HCT116 (cell line): ENCODE measurements at places on chromosomes 7 and 10. TPM values are rescaled to one million over a fixed set of nuclear protein-coding genes. Genes with fewer than 3 reads are reported as not detected.

- no peaks in the 10 kb centered on the region for H3K36me3 ChIP-seq
- H3K4me3 ChIP-seq, result no peak overlapping the region
- no peak overlapping the region for H3K27ac ChIP-seq
- H3K4me1 ChIP-seq, result no peaks in the 10 kb centered on the region
These were observed 85.9 kb upstream of the NPVF start for GRCh38 chr7:25314094-25314730.

DNA sequence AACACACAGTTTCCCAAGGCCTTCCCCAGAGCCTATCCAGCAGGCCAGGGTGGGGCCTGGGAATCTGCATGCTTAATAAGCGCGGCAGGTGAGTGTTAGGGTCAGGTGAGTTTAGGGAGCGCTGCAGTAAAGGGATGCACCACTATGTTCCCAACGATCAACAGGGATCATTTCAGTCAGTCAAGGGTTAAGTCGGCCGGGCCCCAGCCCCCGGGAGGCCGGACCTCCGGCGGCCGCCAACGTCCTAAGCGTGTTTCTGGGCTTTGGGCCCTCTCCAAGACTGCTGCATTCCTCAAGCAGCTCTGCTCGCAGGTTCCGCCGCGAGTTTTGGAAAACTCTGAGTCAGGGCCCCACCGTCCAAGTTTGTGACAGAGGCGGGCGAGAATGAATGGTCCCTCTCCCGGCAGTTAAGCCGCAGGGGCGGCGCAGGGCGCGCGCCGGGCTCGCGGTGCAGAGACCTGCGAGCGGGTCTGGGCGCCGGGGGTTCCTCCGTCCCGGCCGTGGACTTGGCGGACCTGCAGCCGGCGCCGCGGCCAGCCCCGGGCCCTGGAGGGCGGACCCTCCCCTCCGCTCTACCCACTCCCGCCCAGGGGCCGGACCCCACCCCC, 81.6 kb downstream of the ARHGAP22 start:
- H3K27ac ChIP-seq, result peak overlapping the region; percentile 60
- H3K36me3 ChIP-seq, result no peaks in the 10 kb centered on the region
- peak; percentile 19 for DNase-seq
- peak overlapping the region; percentile 70 for H3K4me3 ChIP-seq

DGKI gene
- total RNA-seq, result 0.15 TPM

GRCh38 chr7:127873715-127874636, 157.3 kb downstream of the LRRC4 start:
- no peaks in the 10 kb centered on the region for H3K27me3 ChIP-seq
- no peaks in the 10 kb centered on the region for H3K36me3 ChIP-seq
- H3K4me3 ChIP-seq, result no peak overlapping the region
- no peak for DNase-seq

DNA sequence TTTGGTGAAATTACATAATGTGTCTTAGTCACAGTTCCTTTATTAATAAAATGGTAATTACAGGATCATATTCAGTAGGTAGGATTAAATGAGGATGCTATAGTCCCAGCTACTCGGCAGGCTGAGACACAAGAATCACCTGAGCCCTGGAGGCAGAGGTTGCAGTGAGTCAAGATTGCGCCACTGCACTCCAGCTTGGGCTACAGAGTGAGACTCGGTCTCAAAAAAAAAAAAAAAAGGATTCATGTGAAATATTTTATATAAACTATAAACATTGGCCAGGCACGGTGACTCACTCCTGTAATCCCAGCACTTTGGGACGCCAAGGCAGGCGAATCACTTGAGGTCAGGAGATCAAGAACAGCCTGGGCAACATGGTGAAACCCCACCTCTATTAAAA, 197.9 kb downstream of the IMMP2L start:
- H3K36me3 ChIP-seq, result no peaks in the 10 kb centered on the region
- no peak overlapping the region for H3K27ac ChIP-seq
- no peak for DNase-seq
- H3K4me3 ChIP-seq, result no peak overlapping the region
- no peaks in the 10 kb centered on the region for H3K27me3 ChIP-seq
- peaks cover 23% of the 10 kb centered on the region for H3K4me1 ChIP-seq

- H3K27me3 ChIP-seq, result peaks cover 19% of the 10 kb centered on the region
- no peaks in the 10 kb centered on the region for H3K36me3 ChIP-seq
- no peak overlapping the region for H3K27ac ChIP-seq
- DNase-seq, result no peak
- H3K4me1 ChIP-seq, result no peaks in the 10 kb centered on the region
These were observed 1.7 kb downstream of the CDHR1 start for GRCh38 chr10:84196083-84196482.

SPDYE1 gene
- total RNA-seq, result not detected

GRCh38 chr10:79319115-79319771, 28.0 kb upstream of the PPIF start:
- peaks cover 4% of the 10 kb centered on the region; the same call in 1 of the 2 replicates for H3K36me3 ChIP-seq
- no peaks in the 10 kb centered on the region for H3K27me3 ChIP-seq
- no peak for DNase-seq
- H3K27ac ChIP-seq, result no peak overlapping the region

- no peaks in the 10 kb centered on the region for H3K27me3 ChIP-seq
- H3K36me3 ChIP-seq, result no peaks in the 10 kb centered on the region
- H3K4me3 ChIP-seq, result no peak overlapping the region
These were observed 20.0 kb downstream of the TNS3 start for GRCh38 chr7:47561715-47562446.

- no peaks in the 10 kb centered on the region for H3K36me3 ChIP-seq
- H3K4me3 ChIP-seq, result no peak overlapping the region
- DNase-seq, result no peak
- no peak overlapping the region for H3K27ac ChIP-seq
- peaks cover 3% of the 10 kb centered on the region; the same call in 1 of the 2 replicates for H3K4me1 ChIP-seq
- H3K27me3 ChIP-seq, result no peaks in the 10 kb centered on the region
These were observed 35.1 kb downstream of the AGR3 start for GRCh38 chr7:16846601-16847165.

PHYH gene
- total RNA-seq, result 15.3 TPM

GNG11 gene
- total RNA-seq, result not detected

VSTM4 gene
- 0.07 TPM for total RNA-seq

GJC3 gene
- 0.76 TPM for total RNA-seq

DNA sequence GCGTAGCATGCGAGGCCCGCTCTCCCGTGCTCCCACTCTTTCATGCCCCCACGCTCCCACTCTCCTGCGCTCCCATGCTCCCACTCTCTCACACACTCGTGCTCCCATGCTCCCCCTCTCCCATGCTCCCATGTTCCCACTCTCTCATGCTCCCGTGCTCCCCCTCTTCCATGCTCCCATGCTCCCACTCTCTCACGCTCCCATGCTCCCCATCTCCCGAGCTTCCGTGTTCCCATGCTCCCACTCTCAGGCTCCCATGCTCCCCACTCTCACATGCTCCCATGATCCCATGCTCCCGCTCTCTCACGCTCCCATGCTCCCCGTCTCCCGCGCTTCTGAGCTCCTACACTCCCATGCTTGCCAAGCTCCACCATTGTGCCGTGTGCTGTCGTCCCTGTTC, 84.4 kb upstream of the ANLN start:
- no peaks in the 10 kb centered on the region for H3K27me3 ChIP-seq
- H3K4me1 ChIP-seq, result peaks cover 28% of the 10 kb centered on the region
- no peak overlapping the region for H3K27ac ChIP-seq
- no peak overlapping the region for H3K4me3 ChIP-seq
- no peaks in the 10 kb centered on the region for H3K36me3 ChIP-seq
- no peak for DNase-seq

DNA sequence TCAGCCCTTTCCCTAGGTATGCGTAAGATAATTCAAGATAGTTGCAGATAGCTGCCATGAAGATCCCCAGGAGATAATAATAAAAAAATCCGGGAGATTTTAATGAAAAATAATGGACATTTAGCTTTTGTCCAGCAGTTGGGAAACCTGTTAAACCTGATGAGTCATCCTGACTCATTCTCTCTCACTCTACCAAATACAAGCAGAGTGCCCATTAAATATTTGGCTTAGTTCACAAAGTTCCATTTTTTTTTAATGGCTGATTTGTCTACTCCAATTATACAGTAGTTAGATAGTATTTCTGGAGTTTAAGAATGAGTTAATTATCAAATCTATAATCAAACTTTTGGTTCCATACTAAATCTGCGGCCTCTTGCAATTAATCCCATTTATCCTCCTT, 2.1 kb upstream of the SHTN1 start:
- no peaks in the 10 kb centered on the region for H3K27me3 ChIP-seq
- peaks cover 36% of the 10 kb centered on the region for H3K4me1 ChIP-seq
- H3K27ac ChIP-seq, result peak overlapping the region; percentile 92; the same call in 1 of the 2 replicates
- peak; percentile 81 for DNase-seq
- peaks cover 9% of the 10 kb centered on the region; the same call in 1 of the 2 replicates for H3K36me3 ChIP-seq
- peak overlapping the region; percentile 32 for H3K4me3 ChIP-seq

THSD7A gene
- total RNA-seq, result 0.05 TPM

LRRD1 gene
- total RNA-seq, result not detected

- no peaks in the 10 kb centered on the region for H3K36me3 ChIP-seq
- no peak for DNase-seq
- no peaks in the 10 kb centered on the region for H3K27me3 ChIP-seq
- peaks cover 12% of the 10 kb centered on the region for H3K4me1 ChIP-seq
These were observed 38.5 kb upstream of the PSMG3 start for GRCh38 chr7:1608318-1608717.

GRCh38 chr10:71694039-71694501, 25.5 kb downstream of the C10orf105 start:
- DNase-seq, result no peak
- H3K27me3 ChIP-seq, result no peaks in the 10 kb centered on the region
- H3K4me1 ChIP-seq, result peaks cover 8% of the 10 kb centered on the region; the same call in 1 of the 2 replicates

DNA sequence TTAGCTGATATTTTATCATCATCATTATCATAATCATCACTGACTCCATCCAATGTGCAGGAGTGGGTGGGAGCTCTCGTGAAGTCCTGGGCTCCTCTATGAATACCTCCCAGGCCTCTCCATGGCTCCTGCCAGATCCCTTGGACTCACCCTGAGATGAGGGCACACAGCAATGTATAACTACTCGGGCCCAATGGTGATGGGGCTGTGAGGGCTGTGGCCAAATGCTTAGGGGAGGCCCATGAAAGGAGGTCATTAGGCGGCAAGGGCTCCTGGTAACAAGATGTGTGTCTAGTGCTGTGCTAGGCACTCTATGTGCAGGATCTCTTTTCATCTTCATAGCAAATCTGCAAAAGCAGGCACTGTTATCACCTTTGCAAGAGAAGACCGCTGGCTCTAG, 270.9 kb downstream of the GLRX3 start:
- no peak overlapping the region for H3K4me3 ChIP-seq
- H3K27ac ChIP-seq, result no peak overlapping the region
- H3K27me3 ChIP-seq, result 0 out of 2 replicates have a peak, but pooled peaks cover 5% of the 10 kb centered on the region
- H3K4me1 ChIP-seq, result no peaks in the 10 kb centered on the region

POU6F2 gene
- 0.27 TPM for total RNA-seq

- no peaks in the 10 kb centered on the region for H3K36me3 ChIP-seq
- H3K4me1 ChIP-seq, result no peaks in the 10 kb centered on the region
- no peak overlapping the region for H3K27ac ChIP-seq
- H3K27me3 ChIP-seq, result no peaks in the 10 kb centered on the region
- H3K4me3 ChIP-seq, result no peak overlapping the region
These were observed 304.5 kb upstream of the NFE2L3 start for GRCh38 chr7:25847336-25848070.

- no peaks in the 10 kb centered on the region for H3K27me3 ChIP-seq
- H3K4me1 ChIP-seq, result no peaks in the 10 kb centered on the region
- H3K4me3 ChIP-seq, result no peak overlapping the region
- no peaks in the 10 kb centered on the region for H3K36me3 ChIP-seq
- H3K27ac ChIP-seq, result no peak overlapping the region
- no peak for DNase-seq
These were observed 568.5 kb downstream of the CALN1 start for GRCh38 chr7:71843676-71844075.

- H3K27ac ChIP-seq, result no peak overlapping the region
- DNase-seq, result no peak
- H3K27me3 ChIP-seq, result peaks cover 51% of the 10 kb centered on the region
- no peaks in the 10 kb centered on the region for H3K36me3 ChIP-seq
- no peaks in the 10 kb centered on the region for H3K4me1 ChIP-seq
These were observed 128.5 kb upstream of the PFKP start for GRCh38 chr10:2938869-2939268.

GRCh38 chr10:4043897-4044665, 259.1 kb upstream of the KLF6 start:
- DNase-seq, result no peak
- H3K27ac ChIP-seq, result no peak overlapping the region
- no peaks in the 10 kb centered on the region for H3K4me1 ChIP-seq

DNA sequence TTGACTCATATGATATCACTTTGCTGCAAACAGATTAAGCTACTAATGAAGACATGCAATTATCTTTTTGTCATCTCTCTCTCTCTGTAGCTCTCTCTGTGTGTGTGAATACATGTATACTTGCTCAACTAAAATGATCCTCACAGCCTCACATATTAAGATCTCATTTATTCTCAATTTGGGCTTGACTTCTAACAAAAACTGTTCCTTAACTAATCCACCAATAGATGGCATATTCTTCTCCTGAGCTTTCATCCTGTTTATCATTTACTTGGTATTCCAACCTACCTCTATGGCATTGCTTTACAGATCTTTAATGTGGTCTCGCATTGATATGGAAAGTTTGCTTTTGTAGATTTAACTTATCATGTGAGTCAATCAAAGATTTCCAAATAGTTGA, 540.4 kb downstream of the CNTNAP2 start:
- no peaks in the 10 kb centered on the region for H3K4me1 ChIP-seq
- no peak overlapping the region for H3K4me3 ChIP-seq
- no peak for DNase-seq

GRCh38 chr7:87234949-87235348, 15.4 kb upstream of the TMEM243 start:
- DNase-seq, result no peak
- no peak overlapping the region for H3K4me3 ChIP-seq
- H3K27ac ChIP-seq, result no peak overlapping the region

DNA sequence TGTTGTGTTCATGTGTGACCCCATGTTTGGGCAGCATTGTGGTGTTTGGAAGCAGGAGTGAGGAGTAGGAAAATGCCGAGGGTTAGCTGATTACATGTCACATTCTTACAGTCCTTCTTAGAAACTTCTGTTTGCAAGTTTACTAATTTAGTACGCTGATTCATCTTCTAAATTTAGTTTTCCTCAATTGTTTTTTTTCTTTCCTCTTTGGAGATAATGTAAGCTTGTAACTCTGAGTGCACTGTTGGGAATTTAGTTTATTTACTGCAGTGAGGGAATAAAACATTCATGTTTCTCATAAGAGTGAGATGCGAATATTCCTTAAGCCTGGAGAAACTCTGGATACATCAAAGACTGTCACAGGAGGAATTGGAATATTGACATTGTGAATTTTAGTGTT, 135.0 kb downstream of the NT5C2 start:
- H3K4me3 ChIP-seq, result no peak overlapping the region
- H3K27me3 ChIP-seq, result no peaks in the 10 kb centered on the region
- H3K4me1 ChIP-seq, result no peaks in the 10 kb centered on the region
- DNase-seq, result no peak
- no peak overlapping the region for H3K27ac ChIP-seq

DNA sequence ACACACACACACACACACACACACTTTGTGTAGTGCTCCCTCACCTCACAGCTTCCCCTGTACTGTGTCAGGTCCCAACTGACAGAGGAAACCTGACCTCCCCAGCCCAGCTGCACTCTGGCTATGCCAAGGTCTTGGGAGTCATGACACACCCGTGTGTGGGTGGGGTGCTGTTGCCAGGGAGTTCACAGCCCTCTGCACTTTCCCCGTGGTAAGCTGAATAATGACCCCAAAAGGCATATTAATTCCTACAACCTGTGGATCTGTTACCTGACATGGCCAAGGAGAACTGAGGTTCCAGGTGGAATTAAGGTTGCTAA, 8.9 kb upstream of the NANOS1 start:
- no peak overlapping the region for H3K27ac ChIP-seq
- H3K4me1 ChIP-seq, result peaks cover 33% of the 10 kb centered on the region
- H3K27me3 ChIP-seq, result no peaks in the 10 kb centered on the region
- H3K4me3 ChIP-seq, result no peak overlapping the region
